ENCODE measurements at places on chromosomes 6 and 20.
A peak's percentile ranks its signal among the peaks of the same experiment; 100 is the strongest.

- DNase-seq, result peak; percentile 35
These were observed 21.2 kb downstream of the TGM2 start for GRCh38 chr20:38143646-38144554.

DNA sequence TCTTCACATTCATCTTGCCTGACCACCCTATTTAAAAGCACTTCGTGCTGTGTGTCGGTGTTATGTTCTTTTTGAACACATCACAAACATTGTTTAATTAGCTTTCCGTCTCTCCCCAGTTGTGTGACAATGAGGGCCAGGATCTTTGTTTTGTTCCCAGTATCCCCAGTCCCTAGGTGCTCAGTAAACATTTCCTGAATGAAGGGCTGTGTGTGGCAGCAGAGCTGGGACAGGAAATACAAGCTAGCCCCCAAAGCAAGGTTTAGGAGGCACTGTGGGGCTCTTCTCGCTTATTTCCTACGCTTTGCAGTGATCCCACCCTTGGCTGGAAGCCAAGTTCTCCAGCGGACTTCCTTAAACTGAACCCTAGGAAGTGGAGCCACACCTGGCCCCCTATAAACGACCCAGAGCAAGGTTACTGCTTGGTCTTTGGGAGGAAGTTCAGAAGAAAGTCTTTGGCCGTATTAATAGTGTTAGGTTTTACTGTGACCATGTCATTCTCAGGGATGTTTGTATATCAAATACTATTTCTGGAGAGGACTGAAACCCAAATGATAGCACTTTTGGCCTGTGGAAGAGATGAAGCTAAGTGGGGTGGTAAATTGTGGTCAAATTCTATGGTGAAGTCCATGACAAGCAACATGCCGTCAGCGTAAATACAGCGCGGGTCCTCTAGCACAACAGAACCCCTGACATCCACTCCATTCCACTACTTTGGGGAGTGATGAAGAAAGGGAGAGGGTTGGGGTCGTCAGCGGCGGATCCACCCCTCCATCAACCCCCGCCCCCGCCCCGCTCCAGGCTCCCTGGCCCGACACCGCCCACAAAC lies 570 bp upstream of the FANCE start:
- DNase-seq, result no peak

DNA sequence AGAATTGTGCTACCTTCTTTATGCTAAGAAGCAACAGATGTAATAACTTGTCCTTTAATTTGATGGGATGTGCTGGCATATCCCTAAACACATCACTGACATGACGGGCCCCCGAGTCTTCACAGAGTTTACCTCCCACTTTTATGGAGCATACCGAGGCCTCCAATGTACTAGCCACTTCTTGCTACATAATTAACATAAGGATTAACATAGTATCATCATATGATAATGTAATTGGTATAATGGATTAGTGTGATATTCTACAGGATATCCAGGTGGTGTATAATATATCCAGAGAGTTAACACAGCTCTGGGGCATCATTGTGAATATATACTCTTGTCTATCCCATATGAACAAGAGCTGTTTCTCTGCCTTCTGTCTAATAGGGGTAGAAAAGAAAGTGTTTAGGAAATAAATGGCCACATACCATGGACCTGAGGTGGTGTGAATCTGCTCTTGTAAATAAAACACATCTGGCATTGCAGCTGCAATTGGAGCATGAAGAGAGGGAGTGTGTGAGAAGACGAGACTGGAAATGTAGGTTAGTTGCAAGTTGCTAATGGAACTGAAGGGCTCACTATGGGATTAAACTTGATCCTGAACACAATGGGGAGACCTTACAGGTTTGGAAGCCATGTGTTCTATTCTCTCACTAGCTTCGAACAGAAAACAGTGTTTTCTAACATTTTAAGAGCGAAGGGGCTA lies 102.3 kb downstream of the IYD start:
- DNase-seq, result no peak

DNA sequence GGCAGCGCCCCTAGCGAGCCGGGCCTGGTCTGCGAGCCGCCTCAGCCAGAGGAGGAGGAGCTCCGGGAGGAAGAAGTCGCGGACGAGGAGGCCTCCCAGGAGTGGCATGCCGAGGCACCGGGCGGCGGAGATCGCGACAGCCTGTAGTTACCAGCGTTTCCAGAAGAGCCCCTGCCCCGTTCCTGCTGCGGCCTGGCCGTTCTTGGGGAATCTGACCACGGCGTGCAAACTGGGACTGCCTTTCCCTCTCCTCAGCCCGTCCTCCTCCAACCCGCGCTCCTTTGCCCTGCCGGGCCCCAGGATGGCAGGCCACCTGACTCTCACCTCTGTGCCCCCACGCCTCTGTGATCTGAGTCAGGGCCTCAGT lies 802 bp downstream of the HDGFL1 start:
- DNase-seq, result no peak

- DNase-seq, result no peak
These were observed 22.9 kb upstream of the TMEM170B start for GRCh38 chr6:11514672-11515071.

DNA sequence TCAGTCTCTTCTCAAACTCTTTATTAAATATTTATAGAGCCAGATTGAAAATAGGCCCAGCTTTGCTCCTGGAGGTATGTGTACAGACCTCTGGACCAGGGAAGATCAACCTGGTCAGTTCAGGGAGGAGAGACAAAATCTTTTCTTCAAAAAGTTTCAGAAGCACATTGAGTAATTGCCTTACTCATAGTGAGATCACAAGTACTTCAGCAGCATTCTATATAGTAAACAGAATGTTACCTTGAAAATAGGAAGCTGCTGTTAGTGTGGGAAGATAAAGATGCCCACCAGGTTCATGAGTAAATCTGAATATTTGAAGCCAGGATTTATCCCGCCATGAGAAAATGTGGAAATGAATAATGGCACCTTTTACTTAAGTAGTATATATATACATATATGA lies 665.9 kb upstream of the CITED2 start:
- no peak for DNase-seq

DNA sequence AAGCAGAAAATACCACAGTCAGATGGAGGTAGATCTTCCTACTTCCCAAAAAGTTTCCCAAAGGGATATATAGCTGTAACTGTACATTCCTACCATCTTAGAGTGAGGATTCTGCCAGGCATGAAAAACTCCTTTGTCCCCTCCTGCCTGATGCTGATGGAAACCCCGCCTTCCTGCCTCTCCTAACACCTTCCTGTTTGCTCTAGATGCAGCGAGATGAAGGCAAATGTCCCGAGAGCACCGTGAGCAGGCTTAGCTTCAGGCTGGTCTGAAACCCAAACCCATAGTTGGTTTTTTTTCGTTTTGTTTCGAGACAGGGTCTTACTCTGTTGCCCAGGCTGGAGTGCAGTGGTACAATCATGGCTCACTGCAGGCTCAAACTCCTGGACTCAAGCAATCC lies 55.6 kb downstream of the MYB start:
- DNase-seq, result no peak

- no peak for DNase-seq
These were observed 19.9 kb downstream of the SRSF6 start for GRCh38 chr20:43477619-43478018.

GRCh38 chr20:20824924-20825584 lies 112.6 kb upstream of the RALGAPA2 start:
- peak; percentile 80 for DNase-seq

- peak; percentile 28 for DNase-seq
These were observed 133.0 kb downstream of the GPX5 start for GRCh38 chr6:28658475-28659249.

Data from HAP-1 (cell line).